Activated CD4-positive, alpha-beta T cell treated with anti-CD3 and anti-CD28 coated beads, Interleukin-2, amount 50 U/mL, for 1 hour (primary cell): ENCODE measurements at places on chromosomes 2 and 18.

- no peak for DNase-seq
Measured at GRCh38 chr2:211946960-211947359, 591.6 kb downstream of the ERBB4 start.

DNA sequence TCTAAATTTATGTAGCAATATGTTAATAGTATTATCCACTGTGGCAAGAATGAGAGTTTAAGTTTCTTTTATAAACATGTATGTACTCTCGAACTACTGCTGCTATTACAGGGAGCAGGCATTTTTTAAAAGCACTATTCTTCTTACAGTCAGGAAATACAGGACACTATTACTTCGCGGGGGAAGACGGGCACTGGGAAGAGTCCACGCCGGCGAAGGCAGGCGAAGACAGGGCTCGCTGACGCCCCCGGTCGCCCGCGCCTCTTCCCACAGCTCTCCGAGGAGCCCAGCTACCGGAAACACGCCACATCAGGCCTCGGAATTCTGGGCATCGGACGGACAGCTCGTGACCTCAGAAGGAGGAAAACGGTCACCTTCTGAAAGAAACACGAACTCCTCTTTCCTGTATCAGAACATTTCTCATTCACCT lies 90.2 kb downstream of the FAM161A start:
- DNase-seq, result no peak

DNA sequence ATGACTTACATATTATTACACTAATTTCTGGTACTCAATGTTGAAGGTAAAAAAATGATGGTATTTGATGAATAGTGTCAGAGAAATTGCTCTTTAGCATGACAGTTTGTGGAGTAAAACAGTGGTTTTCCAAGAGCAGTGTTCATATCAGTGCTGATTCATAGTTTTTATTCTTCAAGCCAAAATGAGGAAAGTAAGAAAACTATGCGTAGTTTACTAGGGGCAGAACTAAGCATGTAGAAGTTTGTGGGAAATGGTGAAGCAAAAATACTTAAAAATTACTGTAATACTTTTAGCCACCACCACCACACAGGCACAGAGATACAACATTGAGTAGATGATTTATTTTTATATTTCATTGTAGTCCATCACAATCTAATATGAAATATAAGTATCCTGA lies 137.3 kb downstream of the ZNF804A start:
- DNase-seq, result no peak

DNA sequence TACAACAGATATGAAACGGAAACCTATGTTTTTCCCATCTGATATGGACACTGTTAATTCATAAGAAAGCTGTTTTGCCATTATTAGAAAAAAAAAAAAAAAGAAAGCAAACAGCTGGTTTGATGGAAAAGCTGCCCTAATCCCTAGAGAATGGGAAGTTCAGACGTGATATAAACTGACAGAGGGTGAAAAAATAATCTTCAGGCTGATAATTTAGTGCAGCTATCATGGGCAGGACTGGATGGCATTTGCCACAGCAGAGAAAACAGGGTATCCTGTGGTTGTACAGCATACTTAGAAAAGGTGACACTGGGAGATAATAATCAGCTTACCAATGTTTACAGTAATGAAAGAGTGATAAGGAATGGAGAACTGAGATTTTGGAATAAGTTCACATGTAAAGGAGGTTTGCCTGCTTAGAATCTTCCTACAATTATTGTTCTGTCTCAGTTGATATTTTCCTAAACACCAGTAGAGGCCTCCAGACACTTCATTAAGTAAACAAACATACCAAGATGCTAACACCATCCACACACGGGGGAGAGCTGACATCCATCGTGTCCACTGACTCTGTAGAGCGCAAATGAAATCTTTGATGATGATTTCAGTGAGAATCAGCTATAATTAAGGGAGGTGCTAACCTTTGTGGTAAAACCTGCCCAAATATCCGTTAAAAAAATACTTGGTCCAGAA lies 211.6 kb upstream of the MMADHC start:
- DNase-seq, result no peak

- DNase-seq, result no peak
Measured at GRCh38 chr18:46427216-46427995, 229.6 kb downstream of the LOXHD1 start.

- DNase-seq, result no peak
Measured at GRCh38 chr2:64863097-64863820, 125.9 kb upstream of the SLC1A4 start.

DNA sequence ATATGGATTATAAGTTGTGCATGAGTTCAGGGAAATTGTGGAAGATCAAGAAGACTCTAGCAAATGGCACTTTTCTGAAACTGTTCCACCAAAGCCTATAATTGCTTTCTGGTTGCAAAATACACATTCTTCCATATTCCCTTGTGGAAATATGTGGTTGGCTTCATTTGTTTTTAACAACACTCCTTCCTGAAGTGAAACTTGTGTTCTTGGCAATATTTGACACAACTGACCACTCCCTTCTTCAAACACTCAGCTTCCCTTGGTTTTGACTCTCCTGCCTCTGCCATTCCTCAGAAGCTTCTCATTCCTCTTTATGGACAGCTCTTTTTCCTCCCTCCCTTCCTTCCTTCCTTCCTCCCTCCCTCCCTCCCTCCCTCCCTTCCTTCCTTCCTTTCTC lies 192.3 kb downstream of the PMAIP1 start:
- DNase-seq, result no peak

DNA sequence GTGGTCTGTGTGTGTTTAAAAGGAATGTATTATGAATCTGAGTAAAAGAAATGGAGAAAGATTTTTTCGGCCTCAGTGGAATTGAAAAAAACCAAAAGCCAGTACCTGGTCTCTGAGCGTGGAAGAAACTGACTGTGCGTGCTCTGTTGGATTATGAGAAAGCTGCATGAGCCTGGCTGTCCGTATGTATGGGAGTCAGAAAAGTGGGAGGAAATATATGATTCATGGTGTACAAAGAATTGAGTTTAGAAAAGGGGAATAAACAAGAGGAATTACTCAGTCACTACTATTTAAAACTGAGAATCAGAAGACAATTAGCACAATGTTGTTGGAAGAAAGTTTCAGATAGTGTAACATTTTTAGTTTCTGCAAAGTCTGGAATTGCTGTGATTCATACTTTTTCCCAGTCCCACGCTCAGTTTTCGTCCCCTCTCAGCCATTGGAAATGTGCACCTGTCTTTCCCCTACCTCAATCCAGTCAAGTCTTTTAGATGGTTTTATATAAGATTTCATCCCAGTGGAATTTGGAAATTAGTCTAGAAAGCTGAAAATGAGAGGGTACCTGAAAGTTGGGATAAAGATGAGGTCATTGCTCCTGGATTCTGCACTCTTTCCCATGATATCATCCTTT lies 66.4 kb upstream of the CHMP1B start:
- DNase-seq, result no peak

- DNase-seq, result no peak
Measured at GRCh38 chr2:86022661-86023365, 82.9 kb downstream of the POLR1A start.

DNA sequence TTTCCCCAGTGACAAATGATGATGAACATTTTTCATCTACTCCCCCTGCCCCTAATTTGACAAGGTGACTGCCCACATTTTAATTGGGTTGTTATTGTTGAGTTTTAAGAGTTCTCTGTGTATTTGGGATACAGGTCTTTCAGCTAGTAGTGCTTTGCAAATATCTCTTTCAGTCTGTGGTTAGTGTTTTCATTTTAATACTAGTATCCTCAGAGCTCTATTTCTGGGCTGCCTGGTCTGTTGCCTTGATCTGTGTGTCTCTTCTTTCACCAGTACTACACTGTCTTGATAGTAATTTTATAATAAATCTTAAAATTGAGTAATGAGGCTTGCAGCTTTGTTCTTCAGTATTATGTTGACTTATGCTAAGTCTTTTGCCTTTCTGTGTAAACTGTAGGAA lies 19.7 kb downstream of the EIF5B start:
- DNase-seq, result no peak

GRCh38 chr2:217000406-217000805 lies 140.5 kb upstream of the TNP1 start:
- no peak for DNase-seq

- DNase-seq, result no peak
Measured at GRCh38 chr2:108869542-108869941, 83.0 kb downstream of the CCDC138 start.

GRCh38 chr2:131052741-131053263 lies 40.5 kb downstream of the FAM168B start:
- DNase-seq, result no peak

DNA sequence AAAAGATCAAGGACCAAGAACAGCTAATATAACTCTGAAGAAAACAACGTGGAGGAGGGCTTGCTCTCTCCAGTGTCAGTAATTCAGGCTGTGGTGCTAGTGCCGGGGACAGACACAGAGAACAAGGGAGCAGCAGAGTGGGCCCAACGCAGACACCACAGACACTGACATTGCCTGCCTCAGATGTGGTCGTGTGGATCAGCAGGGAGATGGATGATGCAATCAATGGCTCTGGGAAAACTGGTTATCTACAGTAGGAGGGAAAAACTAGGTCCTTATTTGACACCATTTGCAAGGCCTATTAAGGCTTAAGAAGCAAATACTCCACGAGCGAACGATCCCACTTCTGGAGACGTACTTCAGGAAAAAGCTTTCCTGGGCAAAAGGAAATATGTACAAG lies 36.1 kb downstream of the HDLBP start:
- DNase-seq, result no peak

DNA sequence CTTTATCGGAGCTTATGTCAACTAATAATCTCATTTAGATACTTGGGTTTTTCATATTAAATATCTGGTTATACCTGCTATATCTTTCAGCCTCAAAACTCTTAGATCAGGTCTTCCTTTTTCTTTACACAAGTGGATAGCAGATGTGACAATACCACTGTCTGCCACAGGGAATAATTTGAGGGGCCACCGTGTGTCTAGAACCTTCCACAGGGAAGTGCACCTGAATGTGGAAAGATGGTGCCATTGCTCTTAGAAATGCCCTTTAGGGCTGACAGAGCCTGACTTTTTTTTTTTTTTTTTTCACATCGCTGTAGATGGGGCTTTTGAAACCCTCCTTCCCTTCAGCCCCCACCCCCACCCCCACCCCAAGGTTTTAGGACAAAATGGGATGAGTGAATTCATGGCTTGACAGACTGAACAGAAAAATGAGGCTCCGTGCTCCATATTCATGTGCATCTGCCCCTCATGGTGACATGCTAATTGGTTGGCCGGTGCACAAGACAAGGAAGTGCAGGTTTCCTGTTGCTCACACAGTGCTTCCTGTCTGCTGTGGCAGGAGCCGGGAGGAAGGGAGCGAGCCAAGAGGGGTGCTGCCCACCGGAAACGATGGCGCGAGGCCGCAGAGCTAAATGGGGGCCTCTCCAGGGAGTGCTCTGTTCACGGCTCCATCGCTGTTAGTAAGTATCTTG lies 246.0 kb downstream of the LDLRAD4 start:
- peak; percentile 59 for DNase-seq

DNA sequence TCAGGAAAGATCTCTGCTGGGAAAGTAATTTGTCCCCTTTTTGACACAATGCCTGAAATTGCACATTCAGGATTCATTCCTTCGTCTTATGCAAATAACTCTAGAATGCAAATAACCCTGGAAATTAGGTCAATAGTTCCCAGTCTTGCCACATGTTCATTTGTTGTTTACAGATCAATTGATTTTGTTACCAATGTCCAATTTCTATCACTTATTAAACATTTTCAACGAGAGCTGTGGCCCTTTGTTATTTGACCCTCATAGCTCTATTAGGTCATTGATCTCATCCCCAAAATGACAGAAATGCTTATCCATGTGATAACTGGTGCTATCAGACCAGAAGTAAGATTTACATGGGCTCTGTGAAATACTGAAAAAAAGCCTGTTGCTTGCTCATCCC lies 275.3 kb upstream of the REG3G start:
- DNase-seq, result no peak

DNA sequence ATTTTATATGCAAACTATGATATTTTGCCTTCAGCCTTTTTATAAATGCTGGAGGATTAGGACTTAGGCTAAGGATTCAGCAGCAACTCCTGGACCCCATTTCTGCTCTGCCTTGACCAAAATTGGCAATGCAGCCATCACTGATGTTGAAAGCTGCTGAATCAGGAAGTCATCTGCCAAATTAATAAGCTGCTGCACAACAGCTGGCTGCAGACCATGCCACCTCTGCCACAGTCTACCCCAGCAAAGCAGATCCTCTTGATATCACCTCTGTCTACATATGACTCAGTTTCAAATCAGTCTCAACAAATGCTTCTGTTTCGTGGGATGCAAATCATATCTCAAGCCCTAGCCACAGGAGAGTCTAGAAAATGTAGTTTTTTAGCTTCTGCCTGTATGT lies 7.1 kb upstream of the SOS1 start:
- peak; percentile 27 for DNase-seq

GRCh38 chr2:224173933-224174332 lies 134.8 kb upstream of the SERPINE2 start:
- DNase-seq, result no peak

GRCh38 chr2:61436092-61436491 lies 34.8 kb downstream of the USP34 start:
- DNase-seq, result no peak

DNA sequence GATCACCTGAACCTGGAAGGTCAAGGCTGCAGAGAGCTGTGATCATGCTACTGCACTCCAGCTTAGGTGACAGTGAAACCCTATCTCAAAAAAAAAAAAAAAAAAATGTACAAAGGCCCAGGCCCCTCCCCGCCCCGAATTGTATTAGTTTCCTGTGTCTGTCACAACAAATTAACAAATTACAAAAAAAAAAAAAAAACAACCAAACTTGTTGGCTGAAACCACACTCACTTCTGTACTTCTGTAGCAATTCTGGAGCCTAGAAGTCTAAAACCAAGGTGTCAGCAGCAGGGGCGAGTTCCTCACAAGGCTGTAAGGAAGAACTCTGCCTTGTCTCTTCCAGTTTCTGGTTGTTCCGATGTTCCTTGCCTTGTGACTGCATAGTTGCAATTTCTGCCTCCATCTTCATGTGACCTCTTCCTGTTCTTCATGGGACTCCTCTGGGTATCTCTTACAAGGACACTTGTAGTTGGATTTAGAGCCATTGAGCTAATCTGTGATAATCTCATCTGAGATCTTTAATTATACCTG lies 100.8 kb upstream of the ZSWIM2 start:
- DNase-seq, result no peak

- DNase-seq, result no peak
Measured at GRCh38 chr18:41858761-41859555, 96.1 kb upstream of the PIK3C3 start.

- no peak for DNase-seq
Measured at GRCh38 chr2:193843675-193844074, 1648.9 kb upstream of the TMEFF2 start.

DNA sequence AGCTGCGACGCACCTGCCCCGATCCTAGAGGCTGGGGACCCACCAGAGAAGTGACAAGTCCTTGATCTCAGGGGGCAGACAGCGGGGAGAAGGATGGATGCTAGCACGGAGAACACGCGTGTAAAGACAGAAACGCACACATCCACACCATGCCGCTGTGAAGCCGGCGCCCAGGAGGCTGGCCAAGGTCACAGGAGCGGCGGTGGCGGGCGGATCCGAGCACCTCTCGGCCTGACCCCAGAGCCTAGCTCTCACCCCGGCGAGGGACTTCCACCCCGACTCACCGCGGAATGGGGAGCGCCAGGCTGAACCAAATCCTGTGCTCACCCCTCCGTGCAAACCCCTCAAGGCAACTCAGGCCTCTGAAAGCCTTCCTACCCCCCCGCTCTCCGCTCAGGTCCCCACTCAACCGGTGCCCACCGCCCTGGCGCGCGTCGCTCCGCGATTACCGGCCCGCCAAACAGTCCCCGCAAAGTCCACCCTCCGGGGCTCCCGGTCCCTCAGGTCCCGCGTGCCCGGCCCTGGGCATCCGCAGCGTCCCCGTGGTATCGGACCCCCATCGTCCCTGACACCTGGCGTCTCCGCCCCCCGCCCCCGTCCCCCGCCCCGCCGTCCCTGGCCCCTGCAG lies 460 bp upstream of the LRRFIP1 start:
- DNase-seq, result no peak
